Activated T-cell treated with anti-CD3 and anti-CD28 coated beads, Interleukin-2, amount 50 U/mL, for 72 hours (primary cell): ENCODE measurements at places on chromosomes 12 and 14. TPM values are rescaled to one million over a fixed set of nuclear protein-coding genes. Genes with fewer than 3 reads are reported as not detected.

Gene APOF
- not detected for total RNA-seq

Gene AMDHD1
- total RNA-seq = 3.7 TPM

DNA sequence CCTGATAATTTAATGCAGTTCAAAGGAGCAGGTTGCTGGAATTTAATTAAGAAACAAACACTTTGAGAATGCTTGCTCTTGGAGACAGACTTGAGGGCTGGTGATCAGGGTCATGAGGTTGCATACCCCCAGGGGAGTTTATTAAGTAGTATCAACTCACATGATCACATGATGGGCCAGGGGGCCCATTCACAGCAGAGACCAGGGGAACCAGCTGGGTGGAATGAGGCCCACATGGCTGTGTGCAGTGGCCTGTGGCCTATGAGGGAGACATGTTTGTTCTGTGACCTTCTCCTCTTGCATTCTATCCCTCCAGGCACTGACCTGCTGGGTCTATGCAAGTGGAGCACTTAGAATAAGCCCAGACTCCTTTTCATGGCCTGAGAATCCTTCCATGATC is 266.6 kb upstream of the PWP1 start:
- H3K4me3 ChIP-seq = no peak overlapping the region
- H3K27me3 ChIP-seq = no peaks in the 10 kb centered on the region
- H3K27ac ChIP-seq = no peak overlapping the region
- peaks cover 3% of the 10 kb centered on the region for H3K36me3 ChIP-seq

GRCh38 chr12:80968326-80968725 is 30.6 kb upstream of the LIN7A start:
- H3K27ac ChIP-seq = no peak overlapping the region
- no peaks in the 10 kb centered on the region for H3K27me3 ChIP-seq
- DNase-seq = no peak
- H3K4me1 ChIP-seq = no peaks in the 10 kb centered on the region

- peaks cover 8% of the 10 kb centered on the region for H3K36me3 ChIP-seq
- H3K27me3 ChIP-seq = no peaks in the 10 kb centered on the region
- no peak for DNase-seq
- H3K4me1 ChIP-seq = peaks cover 31% of the 10 kb centered on the region
- no peak overlapping the region for H3K4me3 ChIP-seq
These were observed 3.8 kb upstream of the ZNF740 start for GRCh38 chr12:53176750-53177149.

GRCh38 chr14:92481386-92481785 is 32.2 kb upstream of the RIN3 start:
- H3K4me3 ChIP-seq = no peak overlapping the region
- peaks cover 19% of the 10 kb centered on the region for H3K27me3 ChIP-seq
- H3K4me1 ChIP-seq = no peaks in the 10 kb centered on the region
- no peak overlapping the region for H3K27ac ChIP-seq

- DNase-seq = no peak
- H3K27me3 ChIP-seq = no peaks in the 10 kb centered on the region
- no peak overlapping the region for H3K27ac ChIP-seq
- no peak overlapping the region for H3K4me3 ChIP-seq
- no peaks in the 10 kb centered on the region for H3K36me3 ChIP-seq
These were observed 420.1 kb downstream of the FUT8 start for GRCh38 chr14:65832431-65833266.
